Hematopoietic multipotent progenitor cell treated with erythropoietin and hydrocortisone succinate and interleukin-3 and kit ligand, for 17 days (in vitro differentiated cells): ENCODE measurements at places on chromosomes 5 and 9.

- DNase-seq, result no peak
Measured at GRCh38 chr9:121610638-121610953, 40.8 kb upstream of the DAB2IP start.

DNA sequence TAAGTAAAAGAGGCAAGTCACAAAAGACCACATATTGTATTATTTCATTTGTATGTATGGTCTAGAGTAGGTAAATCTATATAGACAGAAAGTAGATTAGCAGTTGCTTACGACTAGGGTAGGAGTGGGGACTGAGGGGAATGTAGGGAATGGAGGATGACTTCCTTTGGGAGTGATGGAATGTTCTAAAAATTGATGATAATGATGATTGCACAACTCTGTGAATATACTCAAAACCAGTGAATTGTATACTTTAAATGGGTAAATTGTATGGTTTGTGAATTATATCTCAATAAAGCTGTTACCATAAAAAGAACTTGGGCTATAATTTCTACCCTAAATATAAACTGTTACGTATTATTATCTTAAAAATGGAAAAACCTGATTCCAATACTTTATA is 35.0 kb downstream of the ADAMTS6 start:
- no peak for DNase-seq

DNA sequence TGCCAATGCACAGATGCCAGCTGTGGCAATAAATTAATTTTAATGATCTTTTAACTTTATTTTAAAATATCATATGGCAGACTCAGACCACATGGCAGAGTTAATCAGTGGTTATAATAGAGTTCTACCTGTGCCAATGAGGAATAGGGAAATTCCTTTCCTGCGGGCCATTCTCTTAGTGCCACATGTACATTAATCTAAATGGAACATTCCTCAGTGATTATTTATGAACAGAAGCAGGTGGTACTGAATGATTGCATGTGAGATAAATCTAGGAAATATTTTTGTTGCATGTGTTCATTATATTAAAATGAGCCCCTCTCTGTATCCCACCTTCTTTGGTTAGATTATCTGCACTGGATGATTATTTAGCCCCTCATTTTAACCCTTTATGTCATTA is 102.3 kb downstream of the CCDC192 start:
- DNase-seq, result no peak

DNA sequence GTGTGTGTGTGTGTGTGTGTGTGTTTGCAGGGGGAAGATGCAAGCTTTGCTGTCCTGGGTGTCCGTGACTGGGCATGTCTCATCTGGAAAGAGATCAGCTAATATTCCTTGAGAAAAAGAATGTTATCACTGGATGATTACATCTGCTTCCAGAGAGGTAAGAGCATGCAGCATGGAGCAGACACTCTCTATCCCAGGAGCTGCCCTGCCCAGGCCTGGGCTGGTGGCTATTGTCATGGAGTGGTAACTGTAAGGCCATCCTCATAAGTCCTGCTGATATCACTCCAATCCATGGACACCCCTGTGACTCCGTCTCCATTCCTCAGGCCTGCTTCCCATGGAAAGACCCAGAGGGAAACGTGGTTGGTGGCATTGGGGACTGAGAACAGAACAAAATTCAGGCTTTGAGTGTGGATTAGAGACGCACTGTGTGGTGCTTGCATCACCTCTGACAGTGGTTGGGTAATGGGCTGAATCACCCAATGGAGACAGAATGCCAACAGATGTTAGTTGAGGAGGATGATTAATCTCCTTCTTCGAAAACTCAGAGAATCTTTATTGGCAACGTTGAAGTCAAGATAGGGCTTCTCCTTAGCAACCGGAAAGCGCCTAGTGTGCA is 52.0 kb upstream of the KCNIP1 start:
- no peak for DNase-seq

DNA sequence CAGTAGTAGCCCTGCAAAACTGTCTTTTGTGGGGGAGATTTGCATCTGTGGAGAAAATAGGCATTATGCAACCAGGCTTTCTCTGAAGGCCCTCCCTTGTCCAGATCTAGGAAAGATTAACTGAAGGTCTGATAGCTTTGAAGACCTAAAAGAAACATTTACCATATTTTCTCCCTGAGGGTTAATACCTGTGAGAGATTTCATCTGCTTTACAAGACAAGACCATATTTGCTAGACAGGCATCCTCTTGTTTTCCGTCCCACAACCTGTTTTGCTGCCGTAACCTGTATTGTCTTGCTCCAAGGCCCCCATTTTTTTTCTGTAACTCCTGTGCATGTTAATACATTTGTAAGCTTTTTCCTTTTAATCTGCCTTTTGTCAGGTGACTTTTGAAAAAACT is 1985.2 kb upstream of the CDH9 start:
- DNase-seq, result no peak

DNA sequence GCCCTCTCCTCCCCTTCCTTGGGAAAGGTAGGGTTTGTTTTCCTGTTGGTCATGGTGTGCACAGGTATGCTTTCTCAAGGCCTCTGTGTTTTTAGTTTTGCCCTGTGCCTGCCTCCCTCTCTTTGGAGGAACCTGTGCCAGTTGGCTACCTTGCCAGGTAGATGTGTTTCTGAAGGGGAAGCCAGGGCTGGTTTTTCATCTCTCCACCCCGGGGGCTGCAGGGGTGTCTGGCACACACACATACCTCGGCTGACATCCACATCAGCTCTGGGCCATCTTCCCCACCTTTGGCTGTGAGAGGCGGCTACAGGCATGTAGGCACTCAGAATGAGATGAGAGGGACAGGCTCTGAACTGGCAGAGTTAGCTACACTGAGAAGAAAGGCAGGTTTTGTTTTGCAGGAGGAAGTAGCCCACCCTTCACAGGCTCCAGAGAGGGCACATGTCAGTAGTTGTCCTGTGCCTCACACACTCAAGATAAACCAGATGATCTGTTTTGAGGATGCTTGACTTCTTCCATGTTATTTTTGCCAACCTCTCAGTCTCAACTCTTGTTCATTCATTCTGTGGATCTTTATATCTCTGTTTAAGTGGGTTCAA is 9.7 kb downstream of the RGMB start:
- no peak for DNase-seq

DNA sequence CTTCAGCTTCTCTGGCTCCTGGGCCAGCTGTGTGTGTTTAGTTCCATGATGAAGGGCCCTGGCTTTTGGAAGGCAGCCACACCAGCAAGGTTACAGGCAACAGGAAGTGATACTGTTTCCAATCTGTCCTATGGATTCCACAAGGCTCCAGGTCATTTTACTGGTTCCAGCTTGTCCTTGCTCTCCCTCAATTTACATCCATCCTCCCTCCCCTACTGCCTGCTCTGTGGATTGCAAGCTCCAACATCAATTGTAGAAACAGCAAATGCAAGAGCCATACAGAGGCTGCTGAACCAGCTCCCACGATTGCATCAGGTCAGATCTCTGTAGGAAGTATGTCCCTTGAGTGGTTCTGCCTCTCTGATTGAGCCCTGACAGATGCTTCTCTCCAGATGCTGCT is 409.8 kb downstream of the NTRK2 start:
- no peak for DNase-seq

GRCh38 chr9:18331808-18332209 is 142.1 kb upstream of the ADAMTSL1 start:
- no peak for DNase-seq
